Activated CD8-positive, alpha-beta memory T cell treated with anti-CD3 and anti-CD28 coated beads for 4 hours (primary cell): ENCODE measurements at places on chromosomes 11 and 22.
A peak's percentile ranks its signal among the peaks of the same experiment; 100 is the strongest.

DNA sequence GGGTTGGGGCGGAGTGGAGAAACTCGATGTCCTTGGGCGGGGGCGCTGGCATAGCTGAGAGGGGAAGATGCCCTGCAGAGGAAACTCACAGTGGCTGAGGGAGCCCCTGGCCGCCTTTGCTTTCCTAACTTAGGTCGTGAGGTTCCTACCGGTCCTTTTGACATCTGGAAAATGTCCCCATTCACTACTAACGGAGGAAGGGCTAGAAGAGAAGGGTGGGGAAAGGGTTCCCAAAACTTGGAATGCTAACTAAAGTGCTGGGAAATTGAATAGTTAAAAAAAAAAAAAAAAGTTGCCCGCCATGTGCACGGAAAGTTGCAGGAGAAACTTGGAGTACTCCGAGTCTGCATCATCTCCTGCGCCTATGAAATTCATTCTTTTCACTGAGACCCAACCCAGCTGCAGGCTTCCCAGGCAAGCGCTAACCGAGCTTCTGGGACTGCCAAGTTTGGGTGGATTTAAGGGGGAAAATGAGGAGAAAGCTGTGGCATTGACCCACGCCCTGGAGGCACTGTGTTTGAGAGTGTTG is 796 bp downstream of the TIMP3 start:
- DNase-seq, result no peak

- no peak for DNase-seq
Measured at GRCh38 chr11:62464655-62465054, 45.8 kb downstream of the SCGB1A1 start.

GRCh38 chr22:28894334-28894733 is 11.0 kb downstream of the ZNRF3 start:
- DNase-seq, result no peak

GRCh38 chr11:73461335-73461840 is 85.2 kb downstream of the RELT start:
- no peak for DNase-seq

GRCh38 chr11:85044911-85045310 is 582.2 kb downstream of the DLG2 start:
- no peak for DNase-seq

GRCh38 chr22:29765905-29766631 is 739 bp downstream of the ZMAT5 start:
- no peak for DNase-seq

GRCh38 chr11:12824281-12825041 is 150.2 kb downstream of the TEAD1 start:
- DNase-seq, result no peak

- no peak for DNase-seq
Measured at GRCh38 chr11:48307760-48308386, 1.9 kb downstream of the OR4S1 start.

DNA sequence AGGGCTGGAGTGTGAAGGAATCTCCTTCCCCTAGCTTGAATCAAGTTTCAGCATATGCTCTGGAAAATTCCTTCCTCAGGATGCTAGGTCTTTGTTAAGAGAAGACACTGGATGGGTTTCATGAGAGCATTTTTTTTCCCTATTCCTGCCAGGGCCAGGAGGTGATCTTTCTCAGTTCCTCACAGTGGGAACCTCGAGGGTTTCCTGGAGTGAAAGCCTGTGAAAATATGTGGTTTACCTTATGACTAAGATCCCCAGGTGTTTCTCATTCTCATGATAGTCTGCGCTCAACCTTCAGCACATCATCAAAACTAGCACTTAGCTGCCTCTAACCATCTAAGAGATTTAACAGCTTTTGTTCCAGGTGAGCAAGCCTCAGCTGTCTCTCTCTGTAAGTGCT is 985.3 kb upstream of the FAT3 start:
- no peak for DNase-seq

GRCh38 chr11:70324376-70325115 is 54.1 kb downstream of the PPFIA1 start:
- no peak for DNase-seq

DNA sequence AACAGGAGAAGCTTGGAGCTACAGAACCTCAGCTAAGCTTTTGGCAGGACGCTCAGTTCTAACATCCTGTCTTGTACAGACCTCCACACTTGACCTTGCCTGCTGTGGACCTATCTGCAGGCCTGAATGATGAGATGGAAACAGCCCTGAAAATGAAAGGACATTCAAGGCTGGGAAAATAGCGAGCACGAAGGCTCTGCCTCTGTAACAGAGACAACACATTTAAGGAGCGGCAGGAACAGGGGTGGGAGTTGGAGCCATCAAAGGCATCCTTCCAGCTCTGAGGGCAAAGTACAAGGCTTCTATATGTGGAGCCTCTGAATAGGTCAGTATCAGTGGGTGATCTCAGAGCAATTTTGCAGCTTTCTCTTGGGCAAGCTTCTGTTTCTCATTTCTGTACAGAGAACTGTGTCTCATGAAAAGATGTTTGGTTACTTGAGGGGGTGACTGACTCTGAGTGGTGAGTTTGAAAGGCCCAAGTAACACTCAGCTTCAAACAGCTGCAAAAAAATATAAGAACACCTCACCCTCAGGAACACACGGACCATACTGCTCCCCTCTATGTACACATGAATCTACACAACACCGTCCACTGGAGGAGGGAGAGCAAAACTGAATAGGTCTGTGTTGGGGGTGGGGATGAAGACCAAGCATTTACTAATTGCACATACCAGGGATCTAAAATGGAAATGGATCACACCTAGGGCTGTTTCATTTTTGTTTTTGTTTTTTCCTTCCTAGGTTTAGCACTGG is 101.6 kb downstream of the CCDC81 start:
- no peak for DNase-seq

GRCh38 chr11:65317025-65317786 is 2.5 kb downstream of the CDC42EP2 start:
- DNase-seq, result no peak

- DNase-seq, result no peak
Measured at GRCh38 chr11:124712392-124712791, 27.4 kb upstream of the NRGN start.

DNA sequence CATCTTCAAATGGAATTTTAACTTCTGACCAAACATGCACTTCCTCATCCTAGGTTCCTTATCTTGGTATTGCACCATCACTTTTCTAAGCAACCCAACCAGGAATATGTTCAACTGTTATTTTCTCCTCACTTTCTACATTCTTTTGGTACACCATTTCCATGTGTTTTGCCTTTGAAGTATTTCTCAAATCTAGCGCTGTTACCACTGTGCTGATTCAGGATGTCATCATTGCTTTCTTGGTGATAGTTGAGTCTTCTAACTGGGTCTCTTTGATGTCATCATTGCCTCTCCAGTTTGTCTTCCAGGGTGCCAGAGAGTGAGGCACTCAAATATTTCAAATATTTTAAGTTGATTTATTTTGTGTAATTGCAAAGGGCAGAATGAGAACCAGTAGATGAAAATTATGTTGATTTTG is 47.5 kb downstream of the HORMAD2 start:
- no peak for DNase-seq

DNA sequence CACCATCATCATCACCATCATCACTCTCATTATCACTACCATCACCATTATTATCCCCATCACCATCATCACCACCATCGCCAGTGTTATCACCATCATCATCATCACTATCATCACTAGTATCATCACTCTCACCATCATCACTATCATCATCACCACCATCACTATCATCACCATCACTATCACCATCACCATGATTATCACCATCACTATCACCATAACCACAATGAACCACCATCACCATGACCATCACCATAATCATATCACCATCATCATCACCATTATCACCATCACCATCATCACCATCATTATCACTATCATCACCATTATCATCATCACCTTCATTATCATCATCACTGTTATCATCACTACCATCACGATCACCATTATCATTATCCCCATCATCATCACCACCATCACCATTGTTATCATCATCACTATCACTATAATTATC is 326.7 kb downstream of the BRD1 start:
- DNase-seq, result no peak

DNA sequence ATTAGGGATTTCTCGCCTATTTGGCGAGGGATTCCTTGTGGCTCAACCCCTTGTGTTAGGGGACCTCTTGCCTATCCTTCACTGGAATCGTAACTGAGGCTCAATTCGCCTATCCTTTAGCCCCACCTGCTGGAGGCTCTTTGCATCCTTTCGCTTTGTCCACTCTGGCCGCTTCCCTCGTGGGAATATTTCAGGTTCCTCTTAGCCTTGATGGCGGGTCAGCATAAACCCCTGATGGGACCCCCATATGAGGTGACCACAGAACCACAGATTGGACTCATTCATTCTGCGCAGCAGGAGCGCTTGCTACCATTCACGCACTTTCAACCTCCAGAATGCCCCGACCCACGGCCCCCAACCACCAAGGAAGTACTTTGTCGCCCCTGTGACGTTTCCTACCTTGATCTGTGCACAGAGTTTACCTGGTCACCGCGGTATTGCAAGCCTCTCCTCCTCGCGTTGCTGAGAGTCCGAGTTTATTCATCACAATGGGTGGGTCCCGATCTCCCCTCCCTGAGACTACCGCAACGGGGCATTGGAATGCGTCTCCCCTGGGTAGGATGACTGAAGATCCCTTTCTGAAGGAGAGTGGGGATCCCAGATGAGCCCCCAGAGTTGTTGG is at the start of gene OR52N2:
TSS of gene OR52N2 (plus strand) at position 425 of the 622 bp plus-strand sequence. CDS start 11,412 bp downstream, outside the sequence.
- peak; percentile 35 for DNase-seq

DNA sequence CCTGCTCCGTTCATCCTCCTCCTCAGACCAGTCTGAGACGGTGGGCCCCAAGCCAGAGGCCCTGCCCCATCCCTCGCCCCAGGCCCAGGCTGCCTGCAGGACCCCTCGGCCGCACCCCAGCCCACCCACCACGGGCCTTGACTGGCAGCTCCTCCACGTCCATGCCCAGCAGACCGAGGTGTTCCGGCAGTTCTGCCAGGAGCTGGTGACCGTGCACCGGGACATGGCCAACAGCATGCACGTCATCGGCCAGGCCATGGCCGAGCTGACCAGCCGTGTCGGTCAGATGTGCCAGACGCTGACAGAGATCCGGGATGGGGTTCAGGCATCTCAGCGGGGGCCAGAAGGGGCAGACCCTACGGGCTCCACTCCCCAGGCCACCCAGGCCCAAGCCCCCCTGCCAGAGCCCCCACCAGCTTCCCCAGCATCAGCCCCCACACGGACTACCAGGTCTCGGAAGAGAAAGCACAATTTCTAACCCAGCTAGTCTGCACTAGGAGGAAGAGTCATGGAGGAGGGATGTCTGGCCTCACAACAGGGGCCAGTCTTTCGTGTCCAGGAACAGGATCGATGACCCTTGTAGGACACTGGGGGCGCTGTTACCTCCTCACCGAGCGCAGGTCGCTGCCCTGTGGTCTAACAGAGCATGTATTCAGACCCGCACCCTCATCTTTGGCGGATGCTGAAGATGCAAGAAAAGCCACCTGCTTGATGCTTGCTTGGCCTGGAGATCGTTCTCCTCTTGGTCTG is 66.3 kb downstream of the PRDM11 start:
- DNase-seq, result no peak

- DNase-seq, result peak; percentile 19
Measured at GRCh38 chr11:122656073-122656630, 630 bp downstream of the UBASH3B start.

- DNase-seq, result no peak
Measured at GRCh38 chr22:47566491-47566890, 804.0 kb downstream of the TBC1D22A start.

- no peak for DNase-seq
Measured at GRCh38 chr11:86003654-86004053, 65.2 kb downstream of the PICALM start.
